Keratinocyte (primary cell): ENCODE measurements at places on chromosomes 5 and 9. TPM values are rescaled to one million over a fixed set of nuclear protein-coding genes. Genes with fewer than 3 reads are reported as not detected.
A peak's percentile ranks its signal among the peaks of the same experiment; 100 is the strongest.

DNA sequence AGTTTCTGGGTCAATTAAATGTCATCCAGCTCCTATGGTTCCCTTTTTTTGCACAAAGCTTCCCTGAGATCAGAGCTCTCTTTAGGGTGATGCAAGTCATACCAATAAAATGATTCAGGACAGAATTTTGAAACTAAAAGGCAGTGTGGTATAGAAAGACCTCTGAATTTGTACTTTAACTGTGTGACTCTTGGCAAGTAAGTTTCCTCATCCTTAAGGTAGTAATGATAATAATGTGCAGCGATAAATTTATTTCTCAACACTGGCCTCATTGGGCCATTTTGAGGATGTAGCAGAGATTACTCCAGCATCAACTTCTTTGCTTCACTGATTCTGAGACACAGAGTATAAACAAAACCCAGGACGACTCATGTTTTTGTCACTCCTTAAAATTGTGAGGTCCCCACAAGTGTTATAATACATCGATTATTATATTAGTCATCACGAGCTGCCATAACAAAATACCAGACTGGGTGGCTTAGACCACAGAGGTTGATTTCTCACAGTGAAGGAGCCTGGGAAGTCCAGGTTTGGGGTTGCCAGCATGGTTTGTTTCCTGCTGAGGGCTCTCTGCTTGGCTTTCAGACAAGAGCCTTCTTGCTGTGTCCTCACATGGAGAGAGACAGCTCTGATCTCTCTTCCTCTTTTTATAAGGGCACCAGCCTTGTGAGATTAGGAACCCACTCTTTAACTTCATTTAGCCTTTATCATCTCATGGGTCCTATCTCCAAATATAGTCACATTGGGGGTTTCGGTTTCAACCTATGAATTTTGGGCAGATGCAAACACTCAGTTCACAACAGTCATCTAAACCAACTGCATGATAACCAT, 293.0 kb downstream of the ZNF608 start:
- no peaks in the 10 kb centered on the region for H3K36me3 ChIP-seq
- H3K4me1 ChIP-seq, result no peaks in the 10 kb centered on the region
- no peaks in the 10 kb centered on the region for H3K27me3 ChIP-seq
- no peak overlapping the region for H3K27ac ChIP-seq

The EQTN gene
- 0.08 to 0.21 TPM in 2 of 3 replicates, not detected in the other for polyA plus RNA-seq

DNA sequence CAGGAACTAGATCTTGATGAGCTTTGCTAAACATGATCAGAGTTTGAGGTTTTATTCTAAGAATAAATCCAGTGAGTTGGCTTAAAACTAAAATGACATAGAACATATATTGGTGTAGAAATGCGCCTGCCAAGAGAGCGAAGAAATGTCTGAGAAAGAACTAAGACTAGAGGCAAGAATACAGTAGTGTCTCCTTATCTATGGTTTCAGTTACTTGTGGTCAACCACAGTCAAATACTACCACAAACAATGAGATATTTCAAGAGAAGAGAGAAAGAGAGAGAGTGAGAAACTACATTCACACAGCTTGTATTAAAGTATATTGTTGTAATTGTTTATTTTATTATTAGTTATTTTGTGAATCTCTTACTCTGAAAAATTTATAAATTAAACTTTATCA, 254.4 kb upstream of the CDH10 start:
- no peaks in the 10 kb centered on the region for H3K36me3 ChIP-seq
- DNase-seq, result no peak
- H3K27ac ChIP-seq, result no peak overlapping the region
- no peak overlapping the region for H3K4me3 ChIP-seq

The ITGA2 gene
- 75.4 to 112 TPM (median 107 TPM) in 3 replicates for polyA plus RNA-seq

DNA sequence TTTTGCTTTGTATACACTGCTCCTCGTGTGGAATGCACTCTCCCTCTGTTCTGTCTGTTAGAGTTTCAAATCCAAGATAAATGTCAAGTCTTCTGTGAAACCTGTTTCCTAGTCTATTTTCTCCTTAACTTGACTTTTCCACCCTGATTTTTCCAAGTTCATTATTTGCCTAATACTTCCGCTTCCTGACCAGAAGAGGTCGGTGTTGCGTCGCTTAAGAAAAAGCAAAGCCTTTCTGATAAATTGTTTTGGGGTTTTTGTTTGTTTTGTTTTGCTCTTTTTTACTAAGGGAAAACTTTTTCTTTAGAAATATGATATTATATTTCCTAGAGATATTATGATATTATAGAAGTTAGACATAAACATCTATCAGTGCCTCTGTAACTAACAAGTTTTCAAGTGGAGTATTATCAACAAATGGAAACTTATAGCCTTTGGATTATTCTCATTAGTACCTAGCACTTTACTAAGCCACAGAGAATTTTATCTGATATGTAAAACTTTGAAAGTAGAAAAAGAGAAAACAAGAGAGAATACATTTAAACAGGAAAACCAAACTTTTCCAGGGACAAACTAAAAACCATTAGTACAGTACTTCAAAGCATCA, 55.8 kb downstream of the PHAX start:
- no peaks in the 10 kb centered on the region for H3K4me1 ChIP-seq
- no peak overlapping the region for H3K4me3 ChIP-seq
- no peaks in the 10 kb centered on the region for H3K27me3 ChIP-seq
- no peaks in the 10 kb centered on the region for H3K36me3 ChIP-seq

DNA sequence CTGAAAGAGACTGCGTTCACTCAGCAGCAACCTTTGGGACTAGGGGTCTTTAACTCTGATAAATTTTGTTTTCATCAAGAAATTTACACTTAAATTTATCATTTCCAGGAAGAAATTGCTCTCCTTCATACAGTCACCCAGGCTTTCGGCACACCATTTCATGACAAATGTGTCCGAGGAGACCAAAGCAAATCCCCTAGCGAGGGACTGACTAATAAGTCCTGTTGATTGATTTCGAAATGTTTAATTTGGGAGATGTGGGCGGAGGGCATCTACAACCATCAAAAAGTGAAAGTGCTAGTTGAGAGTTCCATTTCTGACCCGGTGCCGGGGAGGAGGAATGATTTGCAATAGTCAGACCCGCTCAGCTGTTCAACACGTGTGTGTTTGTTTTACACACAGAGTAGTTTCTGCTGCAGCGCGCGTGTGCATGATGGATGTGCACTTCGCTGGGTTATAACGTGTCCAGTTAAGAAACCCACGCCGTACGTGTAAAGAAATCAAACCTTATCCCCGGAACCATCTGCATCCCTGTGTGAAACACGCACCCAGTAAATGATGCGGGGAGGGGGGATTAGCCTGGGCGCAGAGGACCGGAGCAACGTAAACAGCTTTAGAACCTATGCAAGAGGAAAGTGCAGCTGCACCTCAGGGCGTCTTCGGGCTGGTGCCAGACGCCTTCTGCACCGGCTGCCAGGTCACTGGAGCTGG, 845 bp upstream of the NR4A3 start:
- no peaks in the 10 kb centered on the region for H3K36me3 ChIP-seq
- peaks cover 29% of the 10 kb centered on the region for H3K4me1 ChIP-seq
- peaks cover 33% of the 10 kb centered on the region for H3K27me3 ChIP-seq
- no peak for DNase-seq
- peak overlapping the region; percentile 78 for H3K27ac ChIP-seq

- H3K36me3 ChIP-seq, result no peaks in the 10 kb centered on the region
- no peak for DNase-seq
- peak overlapping the region; percentile 59 for H3K27ac ChIP-seq
- H3K4me1 ChIP-seq, result peaks cover 82% of the 10 kb centered on the region
- H3K4me3 ChIP-seq, result peak overlapping the region; percentile 52
These were observed 24.3 kb downstream of the ABCA1 start for GRCh38 chr9:104903609-104904008.

The UGT3A2 gene
- 0.03 to 0.09 TPM (median 0.07 TPM) in 3 replicates for polyA plus RNA-seq

The BTNL3 gene
- not detected in 3 replicates for polyA plus RNA-seq

DNA sequence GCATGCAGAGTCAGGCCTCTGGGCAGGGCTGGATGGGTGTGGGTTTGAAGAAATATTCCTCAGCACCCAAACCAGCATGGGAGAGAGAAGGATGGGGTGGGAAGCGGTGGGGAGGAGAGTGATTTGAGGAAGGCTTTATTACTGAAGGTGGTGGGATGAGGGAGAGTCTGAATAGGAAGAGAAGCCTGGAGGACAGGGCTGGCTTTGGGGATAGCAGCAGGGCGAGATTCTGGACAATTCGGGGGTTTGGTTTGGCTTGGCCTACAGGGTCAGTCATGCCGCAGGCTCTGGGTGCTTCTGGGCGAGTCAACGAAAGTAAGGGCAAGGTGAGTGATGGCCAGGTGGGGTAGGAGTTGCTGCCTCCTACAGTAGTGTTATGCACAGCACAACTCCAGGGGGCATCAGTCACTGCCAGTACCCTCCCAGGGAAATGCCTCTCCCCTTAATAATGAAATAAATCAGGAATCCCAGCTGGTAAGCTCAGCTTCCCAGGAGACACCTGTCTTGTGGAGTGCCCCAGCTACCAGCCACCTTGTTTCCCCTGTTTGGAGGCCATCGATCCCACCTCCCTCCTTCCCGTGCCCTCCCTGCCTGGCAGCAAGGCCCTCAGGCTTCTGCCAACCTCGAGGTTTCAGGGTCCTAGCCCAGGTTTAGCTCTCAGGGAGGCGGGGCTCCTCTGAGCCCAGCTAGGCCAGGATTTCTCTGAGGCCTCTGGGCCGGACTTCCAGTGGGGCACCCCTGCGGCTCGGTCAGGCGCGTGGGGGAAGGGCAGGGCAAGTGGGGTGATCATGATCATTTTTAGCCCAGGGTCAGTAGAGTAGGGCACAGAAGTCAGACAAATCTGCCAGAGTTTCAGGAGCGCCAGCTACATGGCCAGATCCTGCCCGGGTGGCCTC, 741 bp upstream of the NKX2-5 start:
- peaks cover 3% of the 10 kb centered on the region for H3K4me1 ChIP-seq
- H3K27me3 ChIP-seq, result peaks cover 100% of the 10 kb centered on the region
- no peak overlapping the region for H3K4me3 ChIP-seq
- no peaks in the 10 kb centered on the region for H3K36me3 ChIP-seq
- no peak for DNase-seq

GRCh38 chr5:175652741-175653663, 4.9 kb upstream of the HRH2 start:
- H3K27me3 ChIP-seq, result peaks cover 18% of the 10 kb centered on the region
- no peak overlapping the region for H3K4me3 ChIP-seq
- H3K27ac ChIP-seq, result no peak overlapping the region
- DNase-seq, result no peak

The WNT8A gene
- not detected in 3 replicates for polyA plus RNA-seq

DNA sequence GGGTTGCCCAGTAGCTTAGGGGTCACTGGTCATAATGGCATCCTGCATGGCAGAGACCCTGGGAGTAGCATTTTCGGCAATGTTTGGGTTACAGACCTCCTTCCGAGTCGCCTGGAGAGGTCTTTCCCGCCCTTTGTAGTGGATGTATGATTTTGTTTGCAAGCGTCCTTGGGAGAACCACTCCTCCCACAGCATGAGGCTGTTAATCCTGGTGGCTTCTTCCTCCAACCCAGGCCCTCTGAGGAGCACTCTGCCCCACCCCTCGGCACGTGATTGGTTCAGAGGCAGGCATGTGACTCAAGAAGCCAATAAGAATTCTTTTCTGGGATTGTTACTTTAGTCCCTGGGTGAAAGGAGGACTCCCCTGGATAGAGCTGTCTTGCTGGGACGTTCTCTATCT, 30.2 kb upstream of the GRHPR start:
- H3K4me3 ChIP-seq, result no peak overlapping the region
- H3K4me1 ChIP-seq, result no peaks in the 10 kb centered on the region
- no peaks in the 10 kb centered on the region for H3K36me3 ChIP-seq
- no peaks in the 10 kb centered on the region for H3K27me3 ChIP-seq
- DNase-seq, result no peak
- no peak overlapping the region for H3K27ac ChIP-seq

DNA sequence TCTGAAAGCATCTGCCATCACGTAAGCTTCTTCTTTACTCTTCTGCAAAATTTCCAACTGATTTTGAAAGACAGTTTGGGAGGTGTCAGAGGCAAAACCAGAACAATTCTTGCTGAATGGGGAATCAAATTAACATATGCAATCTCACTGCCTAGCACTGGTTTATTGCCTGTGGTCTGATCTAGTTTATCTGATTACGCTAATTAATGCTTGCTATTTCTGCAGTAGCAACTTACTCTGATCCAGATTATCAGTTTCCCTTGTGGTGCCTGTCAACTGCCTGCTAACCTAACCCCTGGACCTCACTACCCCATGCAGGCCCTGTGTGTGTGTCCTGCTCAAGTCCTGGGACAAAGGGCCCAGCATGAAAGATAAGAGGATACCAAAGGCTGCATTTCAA, 40.3 kb downstream of the CCDC125 start:
- H3K27me3 ChIP-seq, result no peaks in the 10 kb centered on the region
- no peaks in the 10 kb centered on the region for H3K4me1 ChIP-seq
- H3K36me3 ChIP-seq, result no peaks in the 10 kb centered on the region
- H3K27ac ChIP-seq, result no peak overlapping the region
- DNase-seq, result no peak
- no peak overlapping the region for H3K4me3 ChIP-seq

The ACTBL2 gene
- polyA plus RNA-seq, result 0.35 to 2.7 TPM (median 0.68 TPM) in 3 replicates

DNA sequence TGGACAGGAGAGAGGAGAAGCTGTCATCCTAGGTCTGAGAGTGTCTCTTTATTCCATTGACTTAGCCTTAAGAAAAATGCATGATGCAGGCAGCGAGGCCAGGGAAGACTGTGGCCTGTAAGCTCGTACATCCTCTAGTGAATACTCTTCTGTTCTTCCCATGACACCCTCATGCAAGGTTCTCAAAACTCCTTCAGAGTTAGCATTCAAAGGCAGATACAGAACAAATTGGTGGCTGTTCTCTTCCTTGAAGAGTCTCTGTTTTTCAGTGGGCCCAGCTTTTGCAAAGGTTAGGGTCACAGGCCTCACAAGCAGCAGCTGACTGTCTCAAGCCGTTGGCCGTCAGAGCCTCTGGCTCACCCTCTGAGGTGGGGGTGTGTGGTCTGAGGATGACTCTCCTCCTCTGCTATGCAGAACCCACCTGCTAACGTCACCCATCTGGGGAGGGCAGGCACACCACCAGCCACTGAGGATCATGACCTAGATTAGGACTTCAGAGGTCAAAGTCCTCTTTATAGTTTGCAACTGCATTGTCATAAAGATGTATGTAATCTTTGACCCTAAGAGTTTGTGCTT, 15.1 kb downstream of the ADCY2 start:
- no peaks in the 10 kb centered on the region for H3K4me1 ChIP-seq
- no peak overlapping the region for H3K4me3 ChIP-seq
- no peak for DNase-seq
- no peaks in the 10 kb centered on the region for H3K36me3 ChIP-seq

- H3K4me1 ChIP-seq, result no peaks in the 10 kb centered on the region
- no peaks in the 10 kb centered on the region for H3K36me3 ChIP-seq
- no peak overlapping the region for H3K27ac ChIP-seq
These were observed 58.2 kb downstream of the ZNF618 start for GRCh38 chr9:113934167-113934828.

- no peak for DNase-seq
- no peak overlapping the region for H3K27ac ChIP-seq
- H3K4me3 ChIP-seq, result no peak overlapping the region
- no peaks in the 10 kb centered on the region for H3K27me3 ChIP-seq
- peaks cover 31% of the 10 kb centered on the region for H3K36me3 ChIP-seq
- H3K4me1 ChIP-seq, result no peaks in the 10 kb centered on the region
These were observed 12.6 kb upstream of the ENDOG start for GRCh38 chr9:128805661-128806060.
